ENCODE measurements at places on chromosomes 2 and 18.

DNA sequence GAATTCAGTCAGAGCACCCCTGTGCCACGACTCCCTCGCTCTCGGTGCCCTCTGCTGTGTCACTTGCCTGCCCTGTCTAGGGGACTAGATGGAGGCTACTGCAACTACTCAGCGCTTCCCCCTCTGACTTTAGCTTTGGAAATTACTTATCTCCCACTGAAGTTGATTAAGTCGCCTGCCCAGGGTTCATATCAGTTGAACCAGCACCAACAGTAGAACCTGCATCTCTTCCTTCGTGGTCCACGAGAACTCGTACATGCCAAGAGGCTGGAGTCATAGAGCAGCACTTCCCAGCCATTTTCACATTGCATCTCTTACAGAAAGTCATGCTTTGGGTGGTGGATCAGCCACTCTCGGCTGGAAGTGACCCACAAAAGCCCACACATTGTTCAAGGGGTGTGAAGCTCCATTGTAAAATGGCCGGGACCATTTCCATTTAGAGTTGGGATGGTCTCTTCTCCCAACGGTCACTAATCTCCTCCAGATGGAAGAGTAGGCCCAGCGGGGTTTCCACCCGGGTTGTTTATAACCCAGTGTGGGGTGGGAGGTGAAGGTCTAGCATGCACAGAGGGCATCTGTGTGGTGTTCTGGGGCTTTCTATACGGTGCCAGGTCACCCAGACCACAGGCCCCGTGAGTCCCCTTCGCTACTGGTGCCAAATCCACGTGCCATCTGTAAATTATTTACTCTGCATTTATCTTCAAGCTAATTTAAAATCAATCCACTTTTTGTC lies 38.0 kb downstream of the STEAP3 start:
- DNase-seq = no peak

DNA sequence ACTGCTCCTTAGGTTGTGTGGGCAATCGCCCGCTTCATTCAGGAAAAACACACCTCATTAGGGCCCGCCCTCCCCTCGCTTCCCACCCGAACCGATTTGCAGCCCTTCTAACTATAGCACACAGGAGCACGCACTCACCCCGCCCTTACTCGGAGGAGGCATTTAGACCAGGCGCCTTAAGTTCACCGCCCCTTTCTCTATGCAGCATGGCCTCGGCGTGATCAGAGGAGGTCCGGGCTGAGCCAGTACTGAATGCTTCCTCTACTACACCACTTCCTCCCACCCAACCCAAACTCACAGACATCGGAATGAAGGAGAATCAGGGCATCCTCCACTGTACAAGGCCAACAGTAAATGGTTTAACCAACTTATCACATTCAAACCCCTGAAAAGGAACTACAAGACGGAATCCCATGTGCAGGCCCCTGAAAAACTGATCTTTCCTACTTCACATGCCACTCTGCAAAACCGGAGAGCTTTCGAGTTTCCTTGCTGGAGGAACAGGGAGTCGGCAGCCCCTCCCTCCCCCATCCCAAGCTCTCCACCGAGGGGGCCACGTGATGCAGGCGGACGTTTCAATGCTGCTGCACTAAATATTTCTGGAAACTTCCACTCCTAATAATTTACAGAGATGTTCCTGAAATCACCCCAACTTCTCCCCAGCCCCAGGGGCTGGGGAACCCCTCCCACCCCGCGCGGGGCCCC lies 1.4 kb downstream of the XPO1 start:
- DNase-seq = peak; percentile 70

GRCh38 chr18:23784832-23785245 lies 95.6 kb downstream of the LAMA3 start:
- DNase-seq = no peak

GRCh38 chr2:227228061-227228667 lies 63.7 kb downstream of the COL4A3 start:
- no peak for DNase-seq

DNA sequence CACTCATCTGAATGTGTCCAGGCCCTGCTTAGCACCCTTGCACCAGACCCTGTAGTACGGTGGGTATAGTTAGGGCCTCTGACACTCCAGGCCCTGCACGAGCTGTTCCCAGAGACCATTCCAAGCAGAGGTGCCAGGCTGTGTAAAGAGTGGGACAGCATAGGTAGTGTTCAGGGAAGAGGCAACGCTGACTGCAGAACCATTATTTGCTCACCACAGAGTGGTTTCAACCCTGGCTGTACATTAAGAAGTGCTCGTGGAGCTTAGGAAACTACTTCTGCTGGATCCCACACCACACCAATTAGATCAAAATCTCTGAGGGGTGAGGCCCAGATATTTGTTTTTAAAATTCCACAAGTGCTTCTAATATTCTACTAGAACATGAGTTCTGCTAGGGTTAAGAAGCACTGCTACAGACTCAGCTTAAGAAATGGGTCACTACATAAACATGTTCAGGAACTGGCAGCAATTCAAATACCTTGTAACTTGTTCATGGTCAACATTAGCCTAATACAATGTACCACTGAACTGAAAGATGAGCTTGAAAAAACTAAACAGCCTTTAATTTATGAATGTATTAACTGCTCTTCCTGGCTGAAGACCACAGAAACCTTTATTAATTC lies 183.0 kb downstream of the MYO5B start:
- no peak for DNase-seq

GRCh38 chr2:38274286-38275276 lies 102.5 kb downstream of the ATL2 start:
- DNase-seq = no peak

DNA sequence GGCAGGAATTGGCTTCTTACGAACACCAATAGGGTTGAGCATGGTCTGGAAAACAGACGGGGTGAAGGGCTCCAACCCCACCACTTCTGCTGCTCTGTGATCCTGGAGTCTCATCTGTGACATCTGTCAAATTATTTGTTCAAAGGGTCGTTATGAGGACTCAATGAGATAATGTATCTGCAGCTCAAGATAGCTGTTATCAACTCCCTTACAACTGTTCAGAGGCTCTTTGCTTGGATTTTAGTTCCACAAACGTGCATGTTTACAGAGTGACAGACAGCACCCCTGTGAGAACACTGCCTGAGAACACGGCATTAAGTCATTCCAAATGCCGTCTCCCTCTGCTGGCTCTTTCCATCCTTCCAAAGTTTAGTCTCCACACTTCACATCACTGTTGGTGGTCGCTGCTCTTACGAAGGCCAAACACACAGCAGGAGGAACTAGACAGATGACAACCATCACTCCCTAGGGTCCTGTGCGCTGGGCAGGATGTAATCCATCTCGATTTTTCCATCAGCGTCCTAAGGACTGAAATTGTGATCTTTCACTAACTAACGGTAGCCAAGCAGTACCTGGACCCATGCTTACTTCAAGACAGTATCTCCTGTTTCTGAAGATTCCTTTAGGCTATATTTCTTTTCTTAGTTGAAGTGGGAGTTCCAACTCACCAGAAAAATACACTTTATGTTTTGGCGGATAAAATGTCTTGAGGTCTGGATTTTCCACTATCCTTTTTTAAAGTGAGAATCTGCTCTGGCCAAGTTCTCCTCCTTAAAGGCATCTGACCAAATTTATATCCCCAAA lies 220.3 kb downstream of the ANAPC1 start:
- DNase-seq = no peak

DNA sequence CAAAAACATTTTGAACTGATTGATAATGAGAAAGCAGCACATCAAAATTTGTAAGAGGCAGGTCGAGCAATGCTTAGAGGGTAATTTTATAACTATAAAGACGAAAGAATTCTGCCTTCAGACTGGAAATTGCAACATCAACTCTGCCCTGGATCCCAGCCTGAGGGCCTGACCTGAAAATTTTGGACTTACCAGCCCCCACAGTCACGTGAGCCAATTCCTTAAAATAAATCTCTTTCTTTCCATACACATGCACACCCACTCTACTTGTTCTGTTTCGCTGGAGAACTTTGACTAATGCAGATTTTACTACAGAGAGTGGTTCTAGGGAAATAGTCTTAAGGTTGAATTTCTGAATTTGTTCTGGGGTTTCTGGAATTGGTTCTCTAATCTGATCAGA lies 14.6 kb upstream of the ACOXL start:
- no peak for DNase-seq

All from occipital lobe (tissue), 3 donors.